DMS 273 treated with DMSO at 0.1 percent for 48 hours (cell line): ENCODE measurements at places on chromosomes 5 and 9.

GRCh38 chr9:114836769-114837168 lies 30.9 kb upstream of the TNFSF15 start:
- DNase-seq, result no peak

DNA sequence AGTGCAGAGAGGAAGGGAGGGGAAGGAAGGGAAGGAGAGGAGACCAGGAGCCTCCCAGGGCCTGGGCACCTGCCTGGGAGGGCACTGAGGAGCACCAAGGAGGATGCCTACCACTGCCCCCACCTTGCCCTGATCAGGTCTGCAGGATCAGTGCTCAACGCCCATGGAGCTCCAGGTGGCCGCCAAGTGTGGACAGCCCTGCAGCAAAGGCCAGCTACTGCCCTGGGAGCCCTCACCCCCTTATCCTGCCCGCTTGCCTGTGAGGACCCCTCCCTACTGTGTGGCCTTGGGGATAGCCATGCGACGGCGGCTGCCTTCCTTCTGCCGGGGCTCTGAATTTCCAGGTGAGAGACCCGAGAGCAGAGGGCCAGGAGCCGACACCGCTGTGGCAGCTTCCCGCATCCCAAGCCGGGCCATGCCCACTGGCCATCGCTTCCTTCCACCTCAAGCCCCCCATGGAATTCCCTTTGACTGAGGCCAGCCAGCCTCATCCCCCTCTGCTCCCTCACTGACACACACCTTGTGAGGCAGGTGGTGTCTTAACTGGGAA lies 12.4 kb downstream of the ADAMTS2 start:
- DNase-seq, result no peak

- DNase-seq, result no peak
Observed at GRCh38 chr9:83106772-83107171, 43.8 kb upstream of the RASEF start.

DNA sequence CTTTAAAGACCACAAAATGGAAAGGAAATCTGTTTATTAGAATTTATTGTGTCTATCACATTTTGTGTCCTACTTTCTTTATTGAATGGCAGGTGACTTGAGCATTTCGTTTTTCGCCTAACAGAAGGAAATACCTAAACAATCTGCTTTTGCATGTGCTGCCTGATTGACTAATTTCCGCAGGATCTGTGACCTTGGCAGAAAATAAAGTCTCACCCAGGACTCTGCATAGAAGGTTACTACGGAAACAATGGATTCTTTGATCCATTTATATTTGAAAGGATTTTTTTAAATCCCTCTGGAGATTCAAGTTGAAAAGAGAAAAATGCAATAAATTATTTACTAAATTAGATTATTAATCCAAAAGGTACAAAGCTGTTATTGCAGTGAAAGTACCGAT lies 61.0 kb upstream of the CAST start:
- DNase-seq, result no peak

DNA sequence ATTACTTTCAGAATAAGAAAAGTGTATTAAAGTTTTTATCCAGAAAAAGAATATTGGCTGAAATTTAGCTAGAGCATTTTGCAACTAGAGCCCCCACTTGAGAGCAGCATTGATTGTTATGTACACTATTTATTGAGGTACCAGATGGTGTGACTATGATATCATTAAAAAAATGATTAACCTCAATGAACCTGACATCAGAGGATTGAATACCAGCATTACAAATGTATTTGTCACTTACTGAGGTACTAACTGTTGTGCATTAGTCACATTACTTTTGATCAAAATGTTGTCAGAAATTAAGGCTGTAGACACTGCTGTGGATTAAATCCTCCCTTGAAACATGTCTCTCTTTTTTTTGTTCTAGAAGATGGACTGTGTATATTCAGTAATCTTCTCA lies 127.8 kb upstream of the DHFR start:
- DNase-seq, result no peak

- no peak for DNase-seq
Observed at GRCh38 chr9:22102146-22103053, 93.3 kb upstream of the CDKN2B start.

DNA sequence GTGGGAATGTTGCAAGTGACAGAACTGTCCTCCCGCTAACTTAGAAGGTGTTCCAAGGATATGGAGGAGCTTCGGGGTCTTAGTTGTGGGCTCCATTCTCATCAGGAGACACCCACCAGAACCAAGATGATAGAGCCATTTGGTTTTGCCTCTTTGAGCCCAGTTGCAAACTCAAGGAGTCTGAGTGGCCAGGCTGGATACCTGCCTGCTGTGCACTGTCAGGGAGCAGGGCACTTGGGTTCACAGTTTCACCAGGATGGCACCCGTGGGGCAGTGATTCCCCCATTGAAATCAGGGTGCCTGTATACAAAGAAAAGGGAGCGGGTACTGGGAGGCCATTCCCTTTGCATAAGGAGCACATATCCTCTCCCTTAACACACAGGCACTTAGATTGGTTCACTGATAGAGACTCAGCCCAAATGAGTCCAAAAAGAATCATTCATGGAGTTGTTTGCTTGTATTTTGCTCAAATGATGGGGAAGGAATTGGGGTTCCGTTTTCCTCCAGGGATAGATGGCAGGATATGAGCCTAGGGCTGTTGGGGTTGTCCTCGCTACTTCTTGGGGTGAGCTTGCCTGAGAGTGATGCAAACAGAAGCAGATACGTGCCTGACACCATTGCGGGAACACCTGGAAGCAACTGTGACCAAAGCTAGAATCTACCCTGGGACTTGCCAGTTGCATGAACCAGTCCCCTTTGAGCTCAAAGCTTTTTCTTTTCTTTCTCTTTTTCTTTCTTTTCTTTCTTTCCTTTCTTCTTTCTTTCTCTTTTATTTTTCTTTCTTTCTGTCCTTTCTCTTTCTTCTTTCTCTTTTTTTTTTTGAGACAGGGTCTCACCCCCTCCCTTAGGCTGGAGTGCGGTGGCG lies 1.3 kb upstream of the PRR7 start:
- no peak for DNase-seq

- no peak for DNase-seq
Observed at GRCh38 chr5:15483351-15484097, 16.5 kb upstream of the FBXL7 start.
